Islet precursor cell (in vitro differentiated cells): ENCODE measurements at places on chromosomes 1 and 21.

DNA sequence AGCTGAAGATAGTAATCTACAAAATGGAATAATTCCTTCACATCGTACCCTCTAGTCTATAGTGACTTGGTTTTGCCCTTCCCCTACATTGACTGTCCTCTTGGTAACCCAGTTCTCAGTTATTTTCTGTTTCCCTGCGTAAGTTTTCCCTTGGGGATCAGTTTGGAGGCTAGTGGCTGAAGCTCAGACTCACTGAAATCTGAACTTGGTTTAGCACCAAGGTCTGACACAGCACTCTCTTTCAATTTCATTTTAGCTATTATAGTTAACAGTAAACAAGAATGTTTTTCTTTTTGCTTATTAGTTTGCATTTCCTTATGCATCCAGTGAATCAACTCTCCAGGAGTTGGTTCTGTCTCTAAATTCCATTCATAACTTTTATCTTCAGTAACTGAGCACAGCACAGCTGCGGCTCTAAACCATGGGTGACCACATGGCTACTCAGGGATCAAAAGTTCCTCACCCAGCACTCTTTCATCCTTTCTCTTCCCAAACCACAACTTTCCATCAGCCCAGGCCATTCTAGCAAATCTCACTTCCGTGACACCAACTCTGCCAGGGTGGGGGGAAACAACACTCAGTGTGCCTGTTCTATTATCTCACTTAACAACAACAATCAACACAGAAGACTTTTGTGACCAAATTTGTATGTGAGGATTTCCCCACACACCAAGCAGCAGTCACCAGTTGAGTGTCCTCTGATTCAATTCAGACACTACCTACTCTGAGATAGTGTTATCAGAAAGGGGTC lies 17.6 kb upstream of the IFI6 start:
- peak; percentile 38 for DNase-seq

DNA sequence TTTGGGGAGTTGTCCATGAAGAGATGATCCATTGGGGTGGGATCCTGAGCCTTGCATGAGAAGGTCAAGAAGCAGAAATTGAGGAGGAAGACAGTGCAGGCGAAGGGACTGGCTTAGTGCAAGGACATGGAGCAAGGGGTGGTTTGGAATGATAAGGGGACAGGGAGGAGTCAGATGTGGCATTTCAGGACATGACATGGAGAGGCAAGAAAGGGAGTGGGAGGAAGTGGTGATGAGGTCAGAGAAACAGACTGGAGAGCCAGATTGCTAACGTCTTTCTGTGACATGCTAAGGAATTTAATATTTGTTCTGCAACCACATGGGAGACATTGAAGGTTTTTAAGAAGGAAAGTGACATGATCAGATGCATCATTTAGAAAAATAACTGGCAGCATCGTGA lies 346.8 kb upstream of the FMN2 start:
- no peak for DNase-seq

DNA sequence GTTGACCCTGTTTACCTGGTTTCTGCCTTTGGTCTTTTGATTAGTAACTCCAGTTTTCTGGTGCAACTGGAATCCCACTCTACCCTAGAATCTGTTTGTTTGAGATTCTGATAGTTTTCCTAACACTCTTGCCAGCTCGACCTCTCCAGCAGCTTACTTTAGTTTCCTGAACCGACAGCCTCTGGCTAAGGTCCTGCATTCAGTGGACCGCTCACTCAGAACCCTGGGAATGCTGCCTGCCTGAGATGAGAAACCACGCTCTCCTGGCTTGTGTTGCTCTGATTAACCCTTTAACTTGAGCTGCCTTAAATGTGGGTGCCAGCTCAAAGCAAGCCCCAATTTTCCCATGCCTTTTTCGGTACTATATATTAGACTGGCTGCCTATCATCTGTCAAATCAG lies 45.3 kb upstream of the SIPA1L2 start:
- no peak for DNase-seq

DNA sequence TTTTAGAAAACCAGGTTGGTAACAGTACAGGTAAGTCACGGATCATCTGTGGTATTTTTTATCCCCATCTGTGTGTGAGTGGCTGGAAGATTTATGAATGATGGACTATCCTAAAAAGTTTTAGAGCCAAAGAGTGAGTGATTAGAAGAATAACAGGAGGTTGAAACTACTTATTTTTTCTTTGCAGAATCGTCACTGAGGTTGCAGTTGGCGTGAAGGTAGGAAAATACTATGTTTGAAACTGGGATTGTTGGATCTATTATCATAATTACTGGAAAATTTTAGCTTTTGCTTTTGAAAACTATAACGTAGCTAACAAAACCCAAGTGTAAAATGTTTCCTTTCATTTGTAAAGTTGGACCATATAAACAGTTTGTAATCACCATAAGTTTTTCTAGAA lies 1.8 kb downstream of the PTBP2 start:
- DNase-seq = no peak

GRCh38 chr1:208584167-208584755 lies 340.1 kb upstream of the PLXNA2 start:
- DNase-seq = no peak

- no peak for DNase-seq
Observed at GRCh38 chr1:178458203-178458602, 38.6 kb downstream of the CLEC20A start.
